ENCODE measurements at places on chromosomes 6 and 20.

DNA sequence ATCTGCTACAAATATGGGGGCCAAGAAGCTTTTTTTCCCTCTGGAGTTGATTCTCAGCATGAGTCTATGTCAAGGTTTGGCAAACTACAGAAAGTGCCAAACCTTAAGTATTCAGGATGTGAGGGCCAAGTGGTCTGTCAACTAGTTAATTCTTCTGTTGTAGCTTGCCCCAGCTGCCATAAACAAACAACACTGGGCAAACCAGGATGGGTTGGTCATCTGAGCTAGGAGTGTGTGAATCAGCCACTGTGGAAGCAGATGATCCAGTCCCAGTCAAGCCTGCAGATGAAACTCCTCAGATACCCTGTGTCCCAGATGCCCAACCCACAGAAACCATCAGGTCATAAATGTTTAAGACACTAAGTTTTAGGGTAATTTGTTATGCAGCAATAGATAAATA lies 103.0 kb upstream of the MOCS1 start:
- no peak for DNase-seq

DNA sequence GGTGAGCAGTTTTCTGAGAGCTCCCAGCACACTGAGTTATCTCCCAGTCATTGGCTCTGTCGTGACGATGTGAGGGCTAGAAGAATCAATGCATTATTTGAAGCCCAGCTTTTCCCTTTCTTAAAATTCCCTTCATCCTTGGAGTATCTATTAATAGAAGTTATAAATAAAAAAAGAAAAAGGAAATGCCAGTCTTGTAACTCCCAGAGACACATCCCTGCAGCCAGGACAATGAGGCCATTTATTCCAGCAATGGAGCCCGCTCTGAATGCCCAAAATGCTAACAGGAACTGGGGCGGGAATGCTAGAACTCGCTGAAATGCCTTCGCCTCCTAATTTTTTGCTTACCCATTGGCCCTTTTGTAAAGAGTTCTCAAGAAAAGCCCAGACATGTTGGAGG lies 305.8 kb downstream of the TFAP2C start:
- no peak for DNase-seq

DNA sequence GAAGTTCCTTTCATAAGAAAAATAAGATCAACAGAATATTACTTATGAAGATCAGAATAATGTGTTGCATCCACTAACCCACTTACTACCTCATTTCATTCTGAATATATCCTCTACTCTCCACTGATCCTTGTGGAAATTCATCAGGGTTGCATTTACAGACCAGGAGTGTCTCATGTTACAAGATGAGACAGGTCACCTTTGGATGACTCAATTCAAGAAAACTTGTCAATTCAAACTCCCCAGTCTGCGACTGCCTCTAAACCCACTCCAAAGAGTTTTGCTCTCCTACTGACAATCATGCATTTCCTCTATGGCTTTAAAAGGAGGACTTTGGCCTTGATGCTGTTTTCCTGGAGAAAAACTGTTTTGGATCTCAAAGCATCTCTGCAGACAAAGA lies 68.4 kb downstream of the ID4 start:
- DNase-seq: no peak

DNA sequence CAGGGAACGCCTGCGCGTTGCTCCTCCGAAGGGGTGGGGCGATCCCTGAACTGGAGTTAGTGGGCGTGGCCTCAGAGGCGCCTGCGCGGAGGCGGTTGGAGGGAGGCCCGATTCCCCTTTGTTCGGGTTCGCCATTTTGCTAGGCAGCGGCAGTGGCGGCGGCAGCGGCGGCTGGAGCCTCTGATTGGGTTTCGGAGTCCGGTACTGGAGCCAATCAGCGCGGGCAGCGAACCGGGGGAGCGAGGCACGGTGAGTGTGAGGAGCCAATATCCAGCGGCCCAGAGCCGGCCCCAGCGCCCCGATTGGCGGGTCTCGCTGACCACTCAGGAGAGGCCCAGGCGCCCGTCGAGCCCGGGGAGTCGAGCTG lies at the start of gene NFYA:
Gene NFYA, plus strand, starts transcription at position 139 of the 367 bp plus-strand sequence. CDS start 6,116 bp downstream, outside the sequence.
- DNase-seq: peak; percentile 100

DNA sequence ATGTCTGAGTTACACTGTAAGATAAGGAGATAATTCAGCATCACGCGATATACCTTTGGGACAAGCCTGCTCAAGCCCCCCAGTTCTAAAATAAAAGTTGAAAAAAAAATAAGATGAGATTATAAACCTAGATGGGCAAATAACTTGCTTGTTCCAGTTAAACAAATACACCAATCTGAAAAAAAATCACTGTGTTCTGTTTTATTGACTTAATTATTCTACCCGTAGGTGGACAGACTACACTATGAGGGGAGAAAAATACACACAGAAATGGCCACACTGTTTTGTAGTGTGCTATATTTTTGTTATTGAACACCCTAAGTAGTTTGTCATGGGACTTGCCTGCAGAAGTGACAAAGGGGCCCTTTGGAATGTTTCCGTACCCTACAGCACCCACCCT lies 70.9 kb downstream of the CRYBG1 start:
- no peak for DNase-seq

DNA sequence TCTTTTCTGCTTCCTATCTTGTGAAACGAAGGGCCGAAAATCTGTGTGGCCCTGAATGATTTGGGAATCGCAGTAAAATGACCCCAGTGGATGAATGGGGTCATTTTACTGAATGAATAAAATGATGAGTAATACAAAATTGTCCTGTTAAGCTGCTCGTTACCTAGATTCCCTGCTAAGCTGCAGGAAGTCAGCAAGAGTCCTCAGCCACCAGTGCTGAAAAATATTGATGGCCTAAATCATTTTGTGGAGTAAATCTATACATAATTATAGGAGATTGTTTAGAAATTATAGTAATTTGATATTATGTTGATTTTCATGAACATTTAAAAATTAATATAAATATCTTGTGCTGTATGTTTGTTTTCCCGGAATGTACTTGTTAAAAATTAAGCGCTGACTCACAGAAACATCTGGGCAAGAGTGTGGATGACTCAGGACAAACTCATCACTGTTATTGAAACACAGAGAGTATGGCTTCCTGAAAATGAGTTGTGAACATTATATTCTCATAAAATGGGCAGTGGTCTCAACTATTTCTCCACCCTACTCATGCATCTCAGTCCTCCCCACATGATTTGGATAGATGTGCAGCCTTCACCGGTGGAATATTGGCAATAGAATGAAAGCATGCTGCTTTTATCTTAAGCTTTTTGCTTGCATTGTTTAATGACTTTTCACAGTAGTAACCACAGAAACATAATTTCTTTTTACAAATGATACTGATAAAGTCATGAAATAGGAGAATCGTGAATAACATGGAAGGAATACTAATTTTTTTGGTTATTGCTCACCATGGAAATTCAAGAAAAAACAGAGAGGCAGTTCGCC lies 36.2 kb upstream of the RGS17 start:
- no peak for DNase-seq

- no peak for DNase-seq
Observed at GRCh38 chr6:78594668-78595066, 272.7 kb upstream of the IRAK1BP1 start.

GRCh38 chr20:2890742-2891141 lies 17.5 kb downstream of the PTPRA start:
- no peak for DNase-seq

DNA sequence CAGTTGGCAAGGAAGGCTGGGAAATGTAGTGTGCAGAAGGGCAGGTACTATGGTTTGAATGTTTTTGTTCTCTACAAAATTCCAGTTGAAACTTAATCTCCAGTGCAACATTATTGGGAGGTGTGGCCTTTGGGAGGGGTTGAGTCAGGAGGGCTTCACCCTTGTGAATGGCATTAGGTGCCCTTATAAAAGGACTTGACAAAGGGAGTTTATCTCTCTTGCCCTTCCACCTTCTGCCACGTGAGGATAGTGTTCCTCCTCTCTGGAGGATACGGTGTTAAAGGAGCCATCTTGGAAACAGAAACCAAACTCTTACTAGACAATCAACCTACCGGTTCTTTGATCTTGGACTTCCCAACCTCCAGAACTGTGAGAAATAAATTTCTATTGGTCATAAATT lies 82.2 kb upstream of the LRFN2 start:
- no peak for DNase-seq

GRCh38 chr20:48763216-48763914 lies 64.4 kb downstream of the PREX1 start:
- no peak for DNase-seq

DNA sequence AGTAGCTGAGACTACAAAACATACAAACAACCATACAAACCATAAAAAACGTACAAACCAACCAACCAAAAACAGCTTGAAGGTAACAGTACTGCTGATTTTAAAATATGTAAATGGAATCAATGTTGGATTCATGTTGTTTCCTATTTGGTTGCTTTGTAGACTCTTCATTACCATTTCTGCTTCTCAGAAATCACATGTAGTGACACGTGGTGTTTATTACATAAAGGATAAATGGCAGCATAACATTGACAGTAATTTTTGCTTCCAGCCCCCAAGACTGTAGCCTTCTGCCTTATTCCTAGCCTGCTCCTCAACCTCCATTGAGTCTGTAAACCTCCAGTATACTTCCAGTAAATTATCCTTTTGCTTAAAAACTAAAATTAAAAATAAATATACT lies 73.3 kb downstream of the KLHL32 start:
- no peak for DNase-seq

DNA sequence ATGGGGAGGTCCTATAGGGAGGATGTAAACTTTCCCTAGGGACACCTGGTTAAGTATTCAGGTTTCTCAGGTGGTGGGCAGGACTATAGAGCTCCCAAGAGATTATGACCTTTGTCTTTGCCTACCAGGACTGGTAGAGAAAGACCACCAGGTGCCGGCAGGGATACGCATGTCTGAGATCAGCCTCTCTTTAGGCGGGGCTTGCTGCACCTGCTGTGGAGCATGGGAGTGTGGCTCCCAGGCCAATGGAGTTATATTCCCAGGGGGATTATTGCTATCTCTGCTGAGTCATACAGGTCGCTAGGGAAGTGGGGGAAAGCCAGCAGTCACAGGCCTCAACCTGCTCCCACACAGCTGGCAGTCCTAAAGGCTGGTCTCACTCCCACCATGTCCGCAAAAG lies 280.5 kb upstream of the MMS22L start:
- DNase-seq: no peak

DNA sequence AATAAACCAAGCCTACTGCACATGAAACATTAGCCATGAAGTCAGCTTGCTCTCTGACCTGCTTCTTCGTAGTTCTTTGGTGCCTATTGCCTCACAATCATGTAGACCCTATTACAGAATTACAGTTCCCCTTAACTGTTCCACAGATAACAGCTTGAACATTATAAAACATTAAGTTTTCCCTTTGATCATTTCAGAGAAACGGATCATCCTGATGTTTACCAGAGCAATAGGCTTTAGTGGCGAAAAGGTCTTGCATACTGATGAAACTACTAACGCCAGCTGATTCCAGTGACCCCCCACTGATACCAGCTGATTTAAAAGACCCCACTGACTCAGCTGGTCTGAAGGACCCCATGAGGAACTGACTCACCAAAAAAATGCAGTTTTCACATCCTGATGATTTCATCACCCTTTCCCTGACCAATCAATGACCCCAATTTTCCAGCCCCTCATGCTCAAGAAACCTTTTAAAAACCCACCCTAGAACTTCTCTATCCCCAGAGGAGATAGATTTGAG lies 39.4 kb upstream of the MLIP start:
- DNase-seq: no peak

DNA sequence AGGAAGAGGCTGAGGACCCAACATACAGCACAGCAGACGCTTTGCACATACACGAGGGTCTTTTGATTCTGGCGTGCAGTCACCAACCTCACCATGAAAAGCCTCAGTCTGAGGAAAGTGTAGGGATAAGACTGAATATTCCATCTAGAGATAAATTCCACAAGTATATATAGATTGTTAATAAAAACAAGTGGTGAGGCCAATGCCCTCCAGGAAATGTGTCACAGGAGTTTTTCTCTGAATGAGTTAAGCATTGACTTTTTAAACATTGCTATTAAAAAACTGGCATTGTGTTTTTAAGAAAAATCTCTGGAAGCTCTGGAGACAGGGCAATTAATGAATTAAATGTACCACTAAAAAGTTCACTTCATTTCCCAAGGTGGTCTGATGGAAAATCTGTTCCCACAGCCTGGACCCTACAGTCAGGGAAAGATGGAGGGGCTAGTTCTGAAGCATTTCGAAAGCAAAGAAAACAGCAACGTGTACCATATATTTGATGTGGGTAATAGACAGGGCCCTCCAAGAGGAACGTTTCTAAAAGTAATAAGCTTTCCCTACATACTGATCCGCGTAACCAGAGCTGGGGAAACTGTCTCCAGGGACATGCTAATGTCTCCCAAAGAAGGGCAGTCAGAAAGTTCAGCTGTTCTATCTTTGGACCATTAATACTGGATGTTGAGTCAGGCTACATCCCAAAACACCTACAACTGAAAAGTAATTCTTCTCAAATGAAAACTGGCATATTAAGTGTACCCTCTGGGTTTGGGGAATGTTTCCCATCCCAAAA lies 301.1 kb downstream of the FOXC1 start:
- no peak for DNase-seq

GRCh38 chr6:49415358-49415757 lies 47.7 kb downstream of the MMUT start:
- no peak for DNase-seq

- DNase-seq: no peak
Observed at GRCh38 chr20:62061851-62062423, 3.7 kb downstream of the TAF4 start.

DNA sequence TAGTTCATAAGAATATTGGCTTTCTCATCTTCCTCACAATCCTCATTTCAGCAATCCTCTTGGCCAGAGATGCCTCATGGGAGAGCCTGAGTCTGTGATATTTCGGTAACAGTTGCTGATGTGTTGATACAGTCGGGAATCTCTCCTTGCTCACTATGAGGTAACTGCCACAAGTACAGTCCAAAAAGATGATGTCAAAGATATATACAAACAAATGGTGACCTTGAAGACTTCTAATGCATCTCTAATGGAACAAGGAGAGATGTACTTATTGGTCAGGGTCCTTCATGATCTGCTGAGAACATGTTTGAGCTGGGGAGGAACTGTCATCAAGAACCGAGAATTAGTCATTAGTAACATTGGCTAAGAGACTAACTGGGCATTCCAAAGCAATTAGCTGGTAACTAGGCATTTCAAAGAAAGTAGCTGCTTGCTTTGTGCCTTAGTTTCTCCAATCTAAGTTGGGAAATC lies 56.1 kb downstream of the FILIP1 start:
- no peak for DNase-seq

- DNase-seq: no peak
Observed at GRCh38 chr20:15378151-15378550, 1040.7 kb upstream of the FLRT3 start.

DNA sequence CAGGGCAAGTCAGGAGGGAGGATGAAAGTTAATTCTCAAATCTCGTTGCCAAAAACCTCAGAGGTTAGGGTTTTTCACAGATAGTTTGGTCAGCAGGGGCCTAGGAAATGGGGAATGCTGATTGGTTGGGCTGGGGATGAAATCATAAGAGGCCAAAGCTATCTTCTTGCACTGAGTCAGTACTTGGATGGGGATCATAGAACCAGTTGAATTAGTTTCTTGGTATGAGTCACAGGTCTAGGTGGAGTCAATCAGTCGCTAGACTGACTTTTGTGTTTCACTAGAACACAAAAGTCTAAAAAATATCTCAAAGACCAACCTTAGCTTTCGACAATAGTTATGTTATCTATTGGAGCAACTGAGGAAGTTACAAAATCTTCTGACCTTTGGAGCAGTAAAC lies 368.5 kb downstream of the TBC1D32 start:
- DNase-seq: no peak

- no peak for DNase-seq
Observed at GRCh38 chr20:20697325-20697845, 15.1 kb downstream of the RALGAPA2 start.

Measured in cardiac septum (tissue), 1 donor.